ENCODE measurements at places on chromosomes 4 and X.

GRCh38 chrX:11446336-11446735 is 153.1 kb downstream of the AMELX start:
- DNase-seq: no peak

GRCh38 chrX:16992445-16992844 is 46.0 kb downstream of the REPS2 start:
- DNase-seq: no peak

DNA sequence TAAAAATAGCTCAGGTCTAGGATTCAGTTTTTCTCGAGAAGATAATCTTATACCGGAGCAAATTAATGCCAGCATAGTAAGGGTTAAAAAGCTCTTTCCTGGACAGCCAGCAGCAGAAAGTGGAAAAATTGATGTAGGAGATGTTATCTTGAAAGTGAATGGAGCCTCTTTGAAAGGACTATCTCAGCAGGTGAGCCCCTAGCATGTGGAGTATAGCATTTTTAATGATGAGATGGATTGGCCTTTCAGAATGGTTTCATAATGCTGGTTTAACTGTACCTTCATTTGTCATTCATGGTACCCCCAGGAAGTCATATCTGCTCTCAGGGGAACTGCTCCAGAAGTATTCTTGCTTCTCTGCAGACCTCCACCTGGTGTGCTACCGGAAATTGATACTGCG is 79.4 kb downstream of the SLC10A6 start:
- no peak for DNase-seq

GRCh38 chr4:88735564-88735963 is 37.9 kb upstream of the NAP1L5 start:
- no peak for DNase-seq

- DNase-seq: no peak
Observed at GRCh38 chr4:174215961-174216680, 67.3 kb downstream of the FBXO8 start.

DNA sequence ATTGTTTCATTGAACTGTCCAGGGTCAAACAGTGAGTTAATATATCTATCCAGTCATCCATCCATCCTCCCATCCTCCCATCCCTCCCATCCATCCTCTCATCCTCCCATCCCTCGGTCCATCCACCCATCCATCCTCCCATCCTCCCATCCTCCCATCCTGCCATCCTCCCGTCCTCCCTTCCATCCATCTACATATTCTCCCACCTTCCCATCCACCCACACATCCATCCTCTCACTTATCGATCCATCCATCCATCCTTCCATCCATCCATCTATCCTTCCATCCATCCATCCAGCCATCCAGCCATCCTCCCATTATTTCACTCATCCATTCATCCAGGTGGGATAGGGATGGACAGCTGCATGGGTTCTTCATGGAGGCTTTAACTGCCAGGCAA is 35.4 kb upstream of the PSAPL1 start:
- DNase-seq: no peak

DNA sequence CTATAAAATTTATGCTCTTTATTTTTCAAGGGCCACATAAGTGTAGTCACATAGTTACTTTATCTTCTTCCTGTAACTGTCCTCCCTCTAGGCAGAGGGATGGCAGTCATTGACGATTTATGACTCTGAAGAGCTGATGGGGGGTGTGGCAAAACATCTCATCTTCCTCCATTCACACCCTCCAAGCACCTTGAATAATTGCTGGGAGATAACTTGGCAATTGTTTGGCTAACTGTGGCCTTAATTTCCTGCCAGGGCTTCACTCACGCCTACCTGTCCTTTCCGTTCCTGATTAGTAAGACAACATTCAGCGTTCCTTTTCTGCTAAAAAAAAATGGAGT is 329.2 kb downstream of the ARHGAP10 start:
- no peak for DNase-seq

DNA sequence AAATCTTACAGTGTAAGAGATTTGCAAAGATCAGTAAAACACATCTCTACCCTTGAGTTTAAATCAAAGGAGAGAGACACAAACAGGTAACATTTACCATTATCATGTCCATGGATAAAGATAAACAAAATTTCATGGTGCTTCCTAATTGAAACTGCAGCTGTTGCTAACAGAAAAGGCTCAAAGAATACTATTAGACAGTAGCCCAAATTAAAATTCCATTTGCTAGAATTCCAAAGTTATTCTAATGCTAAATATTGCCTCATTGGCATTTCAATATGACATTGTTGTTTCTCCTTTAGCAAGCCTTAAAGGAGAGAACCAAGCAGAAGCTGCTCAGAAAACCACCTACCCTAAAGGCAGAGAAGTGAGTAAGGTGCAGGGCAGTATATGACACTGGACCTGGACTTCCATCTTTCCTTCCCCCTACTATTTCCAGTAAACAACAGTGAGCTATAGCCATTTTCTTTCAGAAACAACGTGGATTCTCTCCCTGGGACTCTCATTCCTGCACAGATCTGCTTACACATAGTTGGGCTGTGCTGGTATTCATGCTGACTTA is 19.5 kb upstream of the ZCCHC13 start:
- no peak for DNase-seq

- peak; percentile 1 for DNase-seq
Observed at GRCh38 chrX:135185795-135186443, 14.7 kb upstream of the CT55 start.

- peak; percentile 11 for DNase-seq
Observed at GRCh38 chrX:150298841-150299551, 64.1 kb upstream of the MAMLD1 start.

DNA sequence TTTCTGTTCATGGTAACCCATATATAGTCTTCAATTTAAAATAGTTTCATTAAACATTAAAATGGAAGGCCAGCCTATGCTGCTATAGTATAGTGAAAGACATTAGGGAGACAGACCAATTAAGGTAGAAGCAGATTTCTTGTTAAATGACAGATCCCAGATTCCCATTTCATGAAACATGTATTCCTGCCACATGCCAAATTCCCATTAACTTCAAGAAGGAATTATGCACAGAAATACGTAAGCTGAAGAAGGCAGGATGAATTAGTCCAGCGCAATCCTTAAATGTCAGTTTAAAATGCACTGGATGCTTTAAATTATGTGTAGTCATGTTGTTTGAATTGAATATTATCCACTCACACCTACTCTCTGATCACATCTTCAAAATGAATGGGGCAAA is 424.9 kb downstream of the SH2D1A start:
- DNase-seq: no peak

- no peak for DNase-seq
Observed at GRCh38 chrX:99142745-99143144, 1267.3 kb downstream of the PCDH19 start.

GRCh38 chrX:44733931-44734330 is 109.9 kb upstream of the DUSP21 start:
- DNase-seq: no peak

- no peak for DNase-seq
Observed at GRCh38 chrX:614136-614535, 16.5 kb upstream of the SHOX start.

DNA sequence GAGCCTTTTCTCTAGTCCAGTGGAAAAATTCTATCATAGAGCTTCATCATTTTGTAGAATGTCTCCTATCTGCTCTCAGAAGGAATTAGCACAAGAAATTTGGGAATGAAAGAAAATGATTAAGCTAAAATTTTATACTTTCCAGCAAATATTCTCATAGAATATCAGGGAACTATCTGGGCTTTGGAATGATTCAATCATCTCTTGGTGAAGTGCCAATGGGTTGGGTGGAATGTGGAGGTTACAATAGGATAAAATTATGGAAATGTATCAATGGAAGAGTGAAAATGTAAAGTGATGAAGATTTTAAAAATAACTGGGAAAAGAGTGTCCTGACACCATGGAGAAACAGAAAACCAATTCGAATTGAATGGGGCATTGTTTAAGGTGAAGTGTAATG is 119.0 kb upstream of the MID1 start:
- no peak for DNase-seq

DNA sequence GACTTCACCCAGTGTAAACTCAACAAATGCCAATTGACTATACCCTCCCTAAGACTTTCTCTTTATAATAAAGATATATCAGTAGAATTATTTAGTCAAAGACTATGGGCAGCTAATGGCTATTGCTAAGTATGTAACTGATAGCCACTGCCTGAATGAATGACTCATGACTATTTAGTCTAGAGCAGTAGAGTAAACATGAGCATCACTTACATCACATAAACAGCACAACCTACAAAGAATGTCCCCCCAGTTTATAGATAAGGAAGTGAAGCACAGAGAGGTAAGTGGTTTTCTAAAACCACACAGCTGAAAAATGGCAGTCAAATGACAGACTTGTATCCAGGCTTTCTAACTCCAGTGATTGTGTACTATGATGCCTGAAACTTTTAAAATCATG is 507.0 kb downstream of the PPARGC1A start:
- DNase-seq: no peak

DNA sequence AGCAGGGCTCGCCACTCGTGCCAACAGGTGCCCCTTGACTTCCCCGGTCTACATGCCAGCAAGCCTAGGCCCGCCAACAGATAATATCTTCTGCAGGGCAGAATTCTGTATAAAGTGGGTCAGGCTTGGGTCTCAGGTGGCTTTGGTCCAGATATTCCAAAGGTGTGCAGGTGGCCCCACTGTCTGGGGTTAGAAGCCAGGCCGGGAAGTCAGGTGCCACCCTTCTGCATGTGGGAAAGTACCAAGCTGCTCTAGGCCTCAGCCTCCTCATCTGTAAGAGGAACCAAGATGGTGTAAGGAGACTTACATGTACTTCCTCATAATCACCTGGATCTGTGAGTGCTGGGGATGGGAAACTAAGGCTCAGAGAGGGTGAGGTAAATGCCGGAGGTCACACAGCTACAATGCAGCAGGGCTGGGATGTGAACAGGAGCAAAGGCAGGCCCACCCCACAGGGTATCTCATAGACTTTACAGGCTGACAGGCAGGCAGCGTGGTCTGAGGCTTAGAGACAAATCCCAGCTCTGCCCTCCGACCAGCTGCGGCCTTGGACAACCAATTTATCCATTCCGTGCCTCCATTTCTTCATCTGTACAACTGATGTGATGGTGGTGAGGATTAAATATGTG is 35.9 kb downstream of the WDR1 start:
- no peak for DNase-seq

DNA sequence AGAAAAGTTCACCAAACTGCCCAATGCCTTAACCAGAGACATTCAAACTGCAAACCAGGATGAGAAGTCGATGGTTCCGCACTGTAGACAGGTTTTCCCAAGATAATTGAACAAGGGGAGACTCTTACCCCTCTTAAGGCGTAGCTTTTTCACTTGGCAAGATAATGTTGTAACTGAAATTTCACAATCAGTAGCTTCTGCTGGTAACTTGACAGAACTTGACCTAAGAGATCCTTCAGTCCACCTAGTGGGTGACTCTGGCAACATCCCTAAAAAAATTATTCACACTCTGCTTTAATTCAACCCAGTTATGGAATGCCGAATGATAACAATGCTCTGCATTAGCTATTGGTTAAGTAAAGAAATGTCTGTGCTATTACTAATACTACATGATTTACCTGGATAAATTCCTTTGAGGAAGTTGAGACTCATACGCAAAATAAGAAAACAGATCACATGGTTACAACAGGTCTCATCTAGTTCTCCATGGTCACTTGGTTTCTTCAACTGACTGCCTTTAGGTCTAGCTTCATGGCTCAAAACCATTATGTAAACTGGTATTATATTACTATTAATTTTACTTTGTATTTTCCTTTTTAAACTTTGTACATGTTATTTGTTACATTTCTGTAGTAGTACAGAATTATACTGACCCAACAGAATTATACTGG is 9.1 kb downstream of the ELF2 start:
- DNase-seq: no peak

GRCh38 chr4:136893573-136893972 is 638.7 kb downstream of the PCDH18 start:
- DNase-seq: no peak

GRCh38 chr4:39525822-39526690 is 1.2 kb downstream of the UGDH start:
- DNase-seq: no peak

DNA sequence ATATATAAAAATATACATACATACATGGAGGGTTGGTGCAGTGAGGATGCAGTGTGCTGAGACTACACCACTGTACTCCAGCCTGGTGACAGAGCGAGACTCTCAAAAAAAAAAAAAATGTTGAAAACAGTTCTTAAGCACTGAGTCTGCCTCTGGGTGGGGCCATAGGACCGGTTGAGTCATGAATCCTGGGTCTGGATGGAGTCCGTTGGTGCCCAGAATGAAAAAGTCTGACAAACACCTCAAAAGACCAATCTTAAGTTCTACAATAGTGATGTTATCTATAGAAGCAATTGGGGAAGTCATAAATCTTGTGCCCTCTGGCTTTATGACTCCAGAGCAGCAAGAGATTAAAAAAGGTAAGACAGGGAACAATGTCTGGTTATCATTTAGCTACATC is 70.4 kb downstream of the FGFBP1 start:
- no peak for DNase-seq

DNA sequence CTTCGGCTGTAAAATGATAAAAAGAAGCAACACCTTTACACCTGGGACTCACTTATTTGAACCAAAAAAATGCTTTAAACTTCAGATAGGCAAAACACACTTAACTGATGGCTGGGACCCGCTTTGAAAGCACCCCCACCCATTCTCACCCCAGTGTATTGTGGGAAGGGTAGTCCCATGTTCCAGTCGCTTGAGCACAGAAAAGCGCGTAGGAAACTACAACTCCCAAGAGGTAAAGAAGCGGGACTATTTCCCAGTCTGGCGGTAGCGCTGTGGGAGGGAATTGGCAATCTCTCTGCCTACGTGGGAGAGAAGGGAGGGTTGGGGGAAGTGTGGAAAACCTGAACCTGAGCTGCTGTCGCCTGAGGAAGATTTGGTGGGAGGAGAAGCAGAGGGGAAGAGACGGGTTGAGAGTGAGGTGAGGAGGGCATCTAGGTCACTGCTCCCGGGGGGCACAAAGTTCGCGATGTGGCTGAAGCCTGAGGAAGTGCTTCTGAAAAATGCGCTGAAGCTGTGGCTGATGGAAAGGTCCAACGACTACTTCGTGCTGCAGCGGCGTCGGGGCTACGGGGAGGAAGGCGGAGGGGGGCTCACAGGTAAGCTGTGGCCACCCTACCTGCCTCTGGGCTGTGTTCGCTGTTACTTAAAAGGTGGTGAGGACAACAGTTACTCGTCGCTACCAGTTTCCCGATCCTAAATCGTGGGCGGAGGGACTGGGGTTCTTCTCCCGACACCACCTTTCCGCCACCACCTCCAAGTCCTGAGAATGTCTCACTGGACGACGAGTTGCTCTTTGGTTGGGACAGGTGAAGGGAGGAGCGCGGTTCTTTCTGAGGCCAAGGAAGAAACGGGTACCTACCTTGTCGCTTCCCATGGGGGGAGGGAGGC is at the start of gene TBC1D8B:
Gene TBC1D8B (plus strand): TSS at position 286 of the 888 bp plus-strand sequence. CDS start 181 bp downstream, at position 467.
- DNase-seq: peak; percentile 86

DNA sequence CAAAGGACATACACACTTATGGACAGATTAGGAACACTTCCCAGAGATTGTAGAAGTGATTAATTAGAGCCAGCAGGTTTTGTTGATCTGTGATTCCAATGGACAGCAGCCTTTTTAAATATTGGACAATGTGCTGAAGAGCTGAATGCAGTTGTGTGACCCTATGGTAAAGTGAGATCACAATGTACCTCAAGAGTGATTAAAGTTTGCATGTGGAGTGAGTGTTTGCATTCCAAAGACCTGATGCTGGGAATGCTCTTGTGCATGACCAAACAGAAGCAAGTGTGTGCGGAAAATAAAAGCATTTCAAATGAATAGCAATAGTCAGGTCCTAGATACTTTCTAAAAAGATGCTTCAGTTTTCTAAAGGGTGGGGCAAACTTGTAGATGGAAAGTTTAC is 154.1 kb downstream of the BANK1 start:
- no peak for DNase-seq

GRCh38 chrX:39258331-39258730 is 457.1 kb downstream of the MID1IP1 start:
- no peak for DNase-seq

All from fibroblast of skin of left quadriceps (primary cell).